ENCODE measurements at places on chromosomes 11 and 22.

- H3K36me3 ChIP-seq = no peaks in the 10 kb centered on the region
- H3K27me3 ChIP-seq = no peaks in the 10 kb centered on the region
Observed at GRCh38 chr11:78419327-78419726, 1.7 kb upstream of the GAB2 start.

GRCh38 chr22:37254867-37255233 is 10.8 kb upstream of the RAC2 start:
- peaks cover 10% of the 10 kb centered on the region for H3K4me1 ChIP-seq
- H3K27ac ChIP-seq = no peak overlapping the region
- H3K36me3 ChIP-seq = no peaks in the 10 kb centered on the region
- H3K4me3 ChIP-seq = no peak overlapping the region

- no peak overlapping the region for H3K27ac ChIP-seq
- H3K27me3 ChIP-seq = no peaks in the 10 kb centered on the region
Observed at GRCh38 chr11:61131998-61132555, 29.1 kb downstream of the VPS37C start.

DNA sequence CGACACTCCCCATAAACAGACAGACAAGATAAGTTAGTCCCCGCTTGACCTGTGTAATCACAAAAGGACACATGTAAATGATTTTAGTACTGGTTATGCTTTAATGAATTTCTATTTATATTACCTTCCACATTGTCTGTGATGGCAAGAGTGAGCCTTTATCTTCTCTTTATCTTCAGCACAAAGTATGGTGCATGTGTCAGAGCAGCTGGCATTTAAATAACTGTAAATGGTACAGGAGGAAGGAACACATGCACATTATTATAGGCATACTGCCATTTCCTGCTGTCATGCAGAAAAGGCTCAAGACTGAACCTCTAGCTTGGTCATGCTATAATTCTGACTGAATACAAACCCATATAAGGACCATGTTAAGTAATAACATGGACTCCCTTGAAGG is 1342.7 kb upstream of the TENM4 start:
- no peak overlapping the region for H3K27ac ChIP-seq
- no peak overlapping the region for H3K4me3 ChIP-seq
- no peaks in the 10 kb centered on the region for H3K4me1 ChIP-seq

DNA sequence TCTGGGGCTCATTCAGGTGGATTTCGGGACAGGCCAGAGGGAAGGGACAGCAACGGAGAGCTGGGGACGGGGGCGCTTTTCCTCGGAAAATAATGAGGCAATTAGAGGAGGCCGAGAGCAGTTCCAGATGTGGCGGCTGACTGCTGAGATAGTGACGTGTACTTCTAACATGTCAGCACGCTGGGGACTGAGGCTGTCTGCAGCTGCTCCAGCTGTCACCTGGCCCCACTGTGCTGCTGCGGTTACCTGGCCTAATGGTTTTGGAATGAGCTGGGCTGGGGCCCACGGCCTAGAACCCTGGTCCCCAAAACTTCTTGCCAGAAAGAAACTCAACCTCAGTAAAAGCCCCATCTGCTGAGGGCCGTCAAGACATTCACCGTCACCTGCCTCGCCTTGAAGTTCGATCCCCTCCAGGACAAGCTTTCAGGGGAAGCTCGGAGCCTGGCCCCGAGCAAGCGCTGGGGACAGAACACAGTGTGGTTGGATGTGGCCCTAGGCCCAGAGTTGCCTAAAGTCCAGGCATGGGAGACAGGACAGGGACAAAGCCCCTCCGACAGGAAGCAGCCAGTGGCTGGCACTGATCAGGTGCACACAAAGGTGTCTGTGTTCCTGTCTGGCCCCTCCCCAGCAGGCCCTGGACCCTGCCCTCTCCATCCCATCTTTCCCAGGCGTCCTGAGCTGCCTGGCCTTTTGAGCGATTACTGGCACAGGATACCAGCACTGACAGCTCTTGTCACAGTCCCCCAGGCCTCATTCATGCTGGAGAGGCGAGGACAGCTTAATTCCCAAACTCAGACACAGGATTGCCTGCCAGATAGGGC is 22.1 kb downstream of the RPUSD4 start:
- no peak overlapping the region for H3K4me3 ChIP-seq
- no peak for DNase-seq
- no peak overlapping the region for H3K27ac ChIP-seq

- no peaks in the 10 kb centered on the region for H3K36me3 ChIP-seq
- H3K4me3 ChIP-seq = no peak overlapping the region
- H3K4me1 ChIP-seq = no peaks in the 10 kb centered on the region
- no peak overlapping the region for H3K27ac ChIP-seq
- no peak for DNase-seq
Observed at GRCh38 chr22:34308101-34308500, 387.8 kb upstream of the LARGE1 start.

DNA sequence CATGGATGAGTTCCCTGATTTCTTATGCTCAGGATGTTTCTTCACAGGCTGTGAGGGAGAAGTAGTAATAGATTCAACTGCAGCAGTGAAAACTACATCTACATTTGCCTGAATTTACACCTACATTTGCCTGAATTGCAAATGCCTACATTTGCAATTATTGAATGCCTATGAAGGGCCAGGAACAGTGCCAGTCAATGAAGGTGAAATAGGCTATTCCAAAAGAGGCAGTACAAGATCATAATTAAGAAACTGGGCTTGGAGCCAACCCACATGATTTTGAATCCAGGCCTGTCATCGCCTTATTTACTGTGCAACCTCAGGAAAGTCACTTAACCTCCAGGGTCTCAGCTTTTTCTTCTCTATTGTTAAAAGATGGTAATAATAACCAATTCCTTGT is 1353.3 kb downstream of the FAM181B start:
- H3K4me1 ChIP-seq = no peaks in the 10 kb centered on the region
- no peak overlapping the region for H3K27ac ChIP-seq
- H3K36me3 ChIP-seq = no peaks in the 10 kb centered on the region
- no peak overlapping the region for H3K4me3 ChIP-seq

DNA sequence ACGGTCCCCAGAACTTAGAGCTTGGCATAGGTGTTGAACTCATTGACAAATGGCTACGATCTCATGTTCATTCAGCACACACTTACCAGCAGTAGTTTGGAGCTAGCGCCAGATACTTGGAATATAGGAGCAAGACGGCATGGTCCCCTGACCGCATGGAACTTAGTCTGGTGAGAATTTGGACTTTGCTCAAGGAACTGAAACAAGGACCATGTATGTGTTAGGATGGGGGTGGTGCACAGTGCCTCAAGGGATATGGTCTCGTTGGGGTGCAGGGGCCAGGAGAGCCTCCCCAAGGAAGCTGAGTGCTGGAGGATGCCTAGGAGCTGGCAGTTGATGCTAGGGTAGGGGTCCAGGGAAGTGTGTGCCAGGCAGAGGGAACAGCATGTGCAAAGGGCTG is 119.2 kb downstream of the KIAA1671 start:
- no peak for DNase-seq
- peaks cover 6% of the 10 kb centered on the region for H3K4me1 ChIP-seq
- no peaks in the 10 kb centered on the region for H3K36me3 ChIP-seq
- no peak overlapping the region for H3K4me3 ChIP-seq
- H3K27me3 ChIP-seq = no peaks in the 10 kb centered on the region

DNA sequence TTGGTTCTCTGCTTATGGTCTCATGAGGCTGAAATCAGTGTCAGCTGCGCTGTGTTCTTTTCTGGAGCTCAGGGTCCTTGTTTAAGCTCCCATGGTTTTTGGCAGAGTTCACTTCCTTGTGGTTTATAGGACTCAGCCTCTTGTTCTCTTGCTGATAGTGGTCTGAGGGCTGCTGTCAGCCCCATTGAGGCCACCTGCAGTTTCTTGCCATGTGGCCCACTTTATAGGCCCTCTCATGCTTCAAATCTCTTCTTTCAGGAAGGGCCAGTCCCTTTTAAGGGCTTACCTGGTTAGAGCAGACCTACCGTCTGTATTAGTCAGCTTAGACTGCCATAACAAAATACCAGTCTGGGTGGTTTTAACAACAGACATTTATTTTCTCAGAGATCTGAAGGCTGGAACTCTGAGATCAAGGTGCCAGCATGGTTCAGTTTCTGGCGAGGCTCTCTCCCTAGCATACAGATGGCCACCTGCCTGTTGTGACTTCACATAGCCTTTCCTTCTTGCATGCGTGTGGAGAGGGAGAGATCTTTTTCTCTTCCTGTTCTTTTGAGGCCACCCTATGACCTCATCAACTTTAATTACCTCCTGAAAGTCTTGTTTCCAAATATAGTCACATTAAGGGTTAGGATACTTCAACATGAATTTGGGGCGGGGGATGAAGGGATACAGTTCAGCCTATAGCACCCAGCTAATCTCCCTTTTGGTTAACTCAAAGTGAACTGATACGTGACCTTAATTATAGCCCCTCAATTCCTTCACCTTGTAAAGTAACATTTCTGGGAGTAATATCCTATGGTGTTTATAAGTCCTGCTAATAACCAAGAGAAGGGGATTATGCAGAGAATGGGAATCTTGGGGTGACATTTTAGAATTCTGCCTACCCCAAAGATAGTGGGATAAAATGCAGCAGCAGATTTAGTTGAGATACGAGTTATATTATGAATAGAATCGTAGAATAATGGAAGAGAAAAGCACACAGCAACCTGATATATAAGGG is 131.8 kb downstream of the UVRAG start:
- peaks cover 20% of the 10 kb centered on the region for H3K4me1 ChIP-seq
- H3K27ac ChIP-seq = no peak overlapping the region
- no peak overlapping the region for H3K4me3 ChIP-seq
- H3K27me3 ChIP-seq = no peaks in the 10 kb centered on the region
- DNase-seq = no peak

- H3K27ac ChIP-seq = no peak overlapping the region
- peaks cover 4% of the 10 kb centered on the region for H3K27me3 ChIP-seq
- no peaks in the 10 kb centered on the region for H3K4me1 ChIP-seq
- H3K4me3 ChIP-seq = no peak overlapping the region
Observed at GRCh38 chr11:12592283-12592682, 81.9 kb upstream of the TEAD1 start.

GRCh38 chr11:70112017-70112434 is 33.9 kb downstream of the ANO1 start:
- H3K27me3 ChIP-seq = no peaks in the 10 kb centered on the region
- H3K4me3 ChIP-seq = no peak overlapping the region
- no peak for DNase-seq
- peaks cover 4% of the 10 kb centered on the region for H3K36me3 ChIP-seq

- H3K27me3 ChIP-seq = no peaks in the 10 kb centered on the region
- H3K4me1 ChIP-seq = peaks cover 4% of the 10 kb centered on the region
- no peak overlapping the region for H3K27ac ChIP-seq
- no peak for DNase-seq
Observed at GRCh38 chr11:95884376-95884775, 39.5 kb downstream of the MTMR2 start.

DNA sequence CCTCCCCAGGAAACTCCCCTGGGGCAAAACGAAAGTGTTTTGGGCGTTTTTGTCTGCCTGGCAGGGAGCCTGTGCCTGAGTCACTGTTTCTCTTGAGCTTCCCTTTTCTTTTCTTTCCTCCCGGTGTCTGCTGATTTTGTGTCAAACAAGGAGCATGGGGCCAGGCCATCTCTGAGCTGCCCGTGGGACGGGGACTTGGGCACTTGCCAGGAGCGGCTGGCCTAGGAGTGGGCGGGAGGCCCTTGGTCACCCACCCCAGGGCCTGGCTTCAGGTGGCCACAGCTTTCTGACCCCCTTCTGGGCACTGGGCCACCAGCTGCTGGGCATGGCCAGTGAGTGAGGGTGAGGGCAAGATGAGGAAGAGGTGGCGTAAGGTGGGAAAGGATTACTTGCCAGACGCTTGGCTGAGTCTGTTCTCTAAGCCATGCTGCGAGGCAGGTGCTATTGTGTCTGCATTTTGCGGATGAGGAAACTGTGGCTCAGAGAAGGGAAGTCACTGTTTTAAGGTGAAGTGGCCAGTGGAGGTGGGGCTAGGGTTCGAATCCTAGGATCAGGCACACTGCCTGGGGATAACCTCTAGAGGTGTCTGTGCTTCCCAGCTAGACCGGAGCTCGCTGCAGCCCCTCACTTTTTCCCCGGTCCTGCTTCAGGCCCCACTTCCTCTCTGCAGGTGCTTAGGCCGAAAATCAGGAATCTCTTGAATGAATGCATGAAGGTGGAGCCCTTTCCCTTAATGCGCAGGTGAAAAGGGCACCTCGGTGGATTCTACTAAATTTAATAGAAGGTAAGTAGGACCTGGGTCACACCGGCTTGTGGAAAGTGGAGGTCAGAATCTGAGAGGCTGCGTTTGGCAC is 7.8 kb upstream of the NFAM1 start:
- peaks cover 49% of the 10 kb centered on the region for H3K4me1 ChIP-seq
- no peak overlapping the region for H3K4me3 ChIP-seq
- H3K27me3 ChIP-seq = no peaks in the 10 kb centered on the region
- no peak overlapping the region for H3K27ac ChIP-seq
- no peaks in the 10 kb centered on the region for H3K36me3 ChIP-seq

DNA sequence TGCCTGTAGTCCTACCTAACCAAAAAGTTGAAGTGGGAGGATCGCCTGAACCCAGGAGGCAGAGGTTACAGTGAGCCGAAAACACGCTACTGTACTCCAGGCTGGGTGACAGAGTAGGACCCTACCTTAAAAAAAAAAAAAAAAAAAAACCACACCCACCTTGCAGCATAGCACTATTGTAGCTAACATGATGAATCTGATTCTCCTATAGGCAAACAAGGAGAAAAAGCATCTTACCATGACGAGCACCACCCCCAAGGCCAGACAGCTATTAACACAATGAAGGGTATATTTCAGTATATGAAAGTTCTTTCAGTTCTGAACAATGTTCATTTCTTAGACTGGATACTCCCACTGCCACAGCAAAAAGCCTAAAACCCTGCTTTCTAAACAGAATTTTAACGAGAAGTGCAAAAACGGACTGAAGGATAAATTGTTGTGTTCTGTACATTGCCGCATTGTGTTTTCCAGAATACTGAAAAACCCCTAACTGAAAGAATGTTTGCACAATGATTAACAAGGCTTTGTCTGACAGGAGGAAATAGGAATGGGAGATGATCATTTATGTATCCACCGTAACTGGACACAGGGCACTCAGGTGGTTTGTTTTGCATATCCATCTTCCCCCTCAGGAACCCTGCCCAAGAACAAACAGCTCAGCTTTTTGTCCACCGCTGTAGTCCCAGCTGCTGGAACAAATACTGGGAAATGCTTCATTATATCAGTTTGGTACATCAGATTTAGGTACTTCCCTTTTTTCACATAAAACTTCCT is 8.9 kb downstream of the PISD start:
- no peak overlapping the region for H3K4me3 ChIP-seq
- H3K36me3 ChIP-seq = peaks cover 15% of the 10 kb centered on the region
- no peak for DNase-seq

DNA sequence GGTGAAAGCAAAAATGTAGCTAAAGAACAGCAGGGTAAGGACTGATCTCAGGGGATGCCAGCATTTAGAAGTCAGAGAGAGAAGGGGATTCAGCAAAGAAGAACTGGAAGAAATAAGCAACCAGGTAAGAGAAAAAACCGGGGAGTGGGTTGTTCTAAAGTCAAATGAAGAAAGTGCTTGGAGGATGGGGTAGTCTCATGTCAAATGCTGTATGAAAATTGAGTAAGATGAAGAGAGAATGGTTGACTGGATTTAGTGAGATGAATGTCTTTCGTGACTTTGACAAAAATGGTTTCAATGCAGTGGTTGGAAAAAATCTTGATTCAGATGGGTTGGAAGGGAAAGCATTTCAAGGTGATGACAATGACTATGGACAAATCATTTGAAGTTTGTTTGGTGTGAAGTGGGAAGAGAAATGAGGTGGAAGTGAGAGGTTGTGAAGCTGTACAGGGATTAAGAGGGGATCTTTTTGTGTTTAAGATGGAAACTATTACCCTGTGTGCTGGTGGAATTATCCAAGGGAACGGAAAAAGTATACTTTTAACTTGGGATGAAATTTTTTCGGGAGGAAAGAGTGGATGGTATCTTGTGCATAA is 484.0 kb downstream of the ETS1 start:
- no peak overlapping the region for H3K27ac ChIP-seq
- no peak for DNase-seq
- no peaks in the 10 kb centered on the region for H3K4me1 ChIP-seq
- H3K36me3 ChIP-seq = no peaks in the 10 kb centered on the region

- no peaks in the 10 kb centered on the region for H3K36me3 ChIP-seq
- H3K27ac ChIP-seq = no peak overlapping the region
- H3K4me1 ChIP-seq = peaks cover 9% of the 10 kb centered on the region
- DNase-seq = no peak
Observed at GRCh38 chr11:66133216-66133775, 63.2 kb downstream of the PACS1 start.

All from suprapubic skin (tissue), 4 donors.